ENCODE measurements at places on chromosomes 3 and 15.

- DNase-seq = no peak
Observed at GRCh38 chr3:190809351-190809750, 53.1 kb downstream of the GMNC start.

- DNase-seq = no peak
Observed at GRCh38 chr3:102179326-102180177, 255.3 kb upstream of the ZPLD1 start.

GRCh38 chr3:21331321-21331720 lies 419.7 kb downstream of the ZNF385D start:
- DNase-seq = no peak

- no peak for DNase-seq
Observed at GRCh38 chr3:6862880-6863195, 1.9 kb downstream of the GRM7 start.

GRCh38 chr3:114506591-114507300 lies 212.9 kb downstream of the TIGIT start:
- DNase-seq = no peak

DNA sequence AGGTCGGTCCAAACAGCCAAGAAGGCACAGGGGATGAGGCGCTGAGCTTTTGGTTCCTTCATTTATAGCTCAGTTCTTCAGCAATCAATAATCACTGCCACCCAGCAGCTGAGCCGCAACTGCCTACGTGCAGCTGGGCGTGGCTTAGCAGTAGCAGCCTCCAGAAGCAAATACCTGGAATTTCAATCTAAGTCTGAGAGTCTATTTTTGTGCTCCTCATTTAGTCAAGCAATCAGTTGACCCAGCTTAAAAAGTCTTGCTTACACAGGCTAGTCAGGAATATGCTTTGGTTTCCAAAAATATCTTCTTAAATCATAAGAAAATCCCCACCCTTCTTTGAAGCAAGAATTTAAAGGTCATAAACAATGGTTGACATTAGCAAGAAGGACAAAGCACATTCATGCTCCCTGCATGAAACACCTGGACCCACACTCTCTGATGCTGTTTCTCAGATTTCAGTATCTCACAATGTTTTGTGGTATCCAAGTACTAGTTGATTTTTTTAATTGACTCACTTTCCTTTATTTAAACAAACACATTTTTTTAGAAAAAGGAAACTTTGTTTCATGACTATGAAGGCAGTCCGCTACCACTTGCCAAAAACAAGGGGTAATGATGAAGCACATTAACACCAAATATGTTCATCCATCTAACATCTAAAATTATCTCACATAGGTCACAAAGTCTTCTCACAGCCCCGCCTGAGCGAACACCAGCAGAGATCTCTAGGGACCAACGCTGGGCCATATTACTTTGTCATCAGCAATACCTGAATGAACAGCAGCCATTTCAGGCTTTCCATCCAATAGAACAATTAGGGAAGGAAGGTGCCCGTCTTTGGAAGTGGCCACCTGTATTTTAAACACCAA lies 106.1 kb downstream of the OXNAD1 start:
- DNase-seq = no peak

GRCh38 chr15:48645558-48646330 lies at the start of gene FBN1:
FBN1 (minus strand) TSS chr15:48645709; CDS start chr15:48644769, 940 bp downstream.
- no peak for DNase-seq

GRCh38 chr15:41511899-41512369 lies 1.7 kb downstream of the LTK start:
- DNase-seq = no peak

DNA sequence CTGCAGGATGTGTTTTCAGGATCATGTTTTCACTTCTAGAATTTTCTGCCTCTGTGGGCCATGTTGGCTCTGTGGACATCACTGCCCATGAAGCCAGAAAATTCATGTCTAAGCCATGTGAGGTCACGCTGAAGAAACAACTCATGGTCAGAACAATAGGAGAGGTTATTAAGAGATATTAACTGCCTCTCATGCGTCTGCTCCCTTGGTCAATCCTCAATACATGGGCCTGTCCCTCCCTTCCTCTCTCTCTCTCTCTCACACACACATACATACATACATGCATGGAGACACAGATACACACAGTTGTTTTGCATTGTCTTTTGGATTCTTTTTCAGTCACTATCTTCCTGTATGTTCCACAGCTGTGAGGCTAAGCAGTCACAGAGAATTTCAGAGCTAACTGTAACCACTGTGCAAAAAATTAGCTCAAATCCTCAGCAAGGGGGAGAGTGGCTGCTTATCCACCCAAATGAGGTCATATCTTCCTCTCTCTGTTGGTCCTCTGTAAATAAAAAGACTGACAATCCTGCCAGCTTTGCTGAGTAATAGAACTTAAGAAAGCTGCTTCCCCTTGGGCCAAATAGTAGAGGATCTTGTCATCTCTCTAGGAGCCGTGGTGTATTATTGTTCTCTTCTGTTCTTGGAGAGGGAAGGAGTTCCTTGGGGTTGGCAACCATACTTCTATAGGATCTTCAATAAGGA lies 45.6 kb downstream of the LRTM1 start:
- DNase-seq = no peak

DNA sequence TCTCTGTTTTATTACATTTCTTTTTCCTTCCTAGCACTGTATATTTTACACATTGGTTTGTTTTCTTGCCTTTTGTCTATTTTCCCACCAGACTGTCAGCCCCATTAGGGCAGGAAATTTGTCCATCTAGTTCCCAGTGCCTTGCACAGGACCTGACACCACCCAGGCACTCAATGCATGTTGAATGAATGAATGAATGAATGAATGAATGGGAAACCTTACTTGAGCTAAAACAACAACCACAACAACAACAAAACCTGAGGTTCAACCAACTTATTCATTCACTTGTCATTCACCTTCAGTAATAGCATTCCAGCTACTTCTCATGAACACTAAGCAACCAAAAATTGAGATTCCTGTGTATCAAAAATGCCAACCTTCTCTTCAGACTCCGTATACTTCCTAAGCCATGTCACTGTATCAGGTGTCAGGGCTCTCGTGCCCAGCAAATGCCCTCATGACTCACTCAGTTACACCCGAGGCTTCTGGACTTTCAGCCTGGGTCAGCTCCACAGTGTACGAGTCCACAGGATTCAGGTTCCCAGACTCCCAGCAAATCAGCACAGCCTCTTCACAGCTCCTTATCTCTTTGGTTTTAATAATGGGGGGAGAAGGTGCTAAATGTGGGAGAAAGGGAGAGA lies 37.3 kb downstream of the FSD2 start:
- no peak for DNase-seq

DNA sequence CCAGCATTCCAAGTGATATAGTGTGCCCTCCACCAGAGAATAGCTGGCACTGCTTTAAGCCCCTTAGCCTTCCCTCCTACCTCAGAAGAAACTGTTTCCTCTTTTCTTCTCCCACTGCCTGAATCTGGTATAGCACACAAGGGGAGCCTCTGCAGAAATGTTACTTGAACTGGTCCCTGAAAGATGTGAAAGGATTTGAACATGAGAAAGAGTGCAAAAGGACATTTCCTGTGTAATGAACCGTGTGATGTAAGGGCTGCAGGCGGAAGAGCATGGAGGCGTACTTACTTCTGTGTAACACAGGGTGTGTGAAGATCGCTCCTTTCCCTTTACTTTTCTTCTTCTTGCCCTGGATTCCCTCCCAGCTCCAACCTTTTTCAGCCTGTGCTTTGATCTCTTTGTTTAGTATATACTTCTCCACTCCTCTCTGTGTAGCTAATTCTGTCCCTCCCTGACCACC lies 8.4 kb downstream of the TMOD3 start:
- no peak for DNase-seq

DNA sequence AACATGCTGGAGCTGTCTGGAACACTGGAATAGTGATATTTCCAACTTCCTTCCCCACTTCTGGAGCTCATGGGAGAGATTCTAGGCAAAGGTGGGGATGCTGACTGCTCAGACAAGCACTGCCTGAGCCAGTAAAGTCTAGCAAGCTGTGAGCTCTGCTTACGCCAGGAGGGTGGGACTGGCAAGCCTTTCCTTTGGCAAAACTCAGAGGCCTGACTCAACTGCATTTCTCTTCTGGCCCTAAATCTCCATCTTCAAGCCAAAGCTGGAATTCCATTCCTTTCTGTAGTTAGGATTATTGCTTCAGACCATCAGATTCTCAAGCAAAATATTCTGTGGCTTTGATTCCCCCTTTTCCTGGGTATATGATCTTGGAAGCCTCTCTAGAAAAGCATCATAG lies 20.3 kb upstream of the EPB42 start:
- DNase-seq = no peak

DNA sequence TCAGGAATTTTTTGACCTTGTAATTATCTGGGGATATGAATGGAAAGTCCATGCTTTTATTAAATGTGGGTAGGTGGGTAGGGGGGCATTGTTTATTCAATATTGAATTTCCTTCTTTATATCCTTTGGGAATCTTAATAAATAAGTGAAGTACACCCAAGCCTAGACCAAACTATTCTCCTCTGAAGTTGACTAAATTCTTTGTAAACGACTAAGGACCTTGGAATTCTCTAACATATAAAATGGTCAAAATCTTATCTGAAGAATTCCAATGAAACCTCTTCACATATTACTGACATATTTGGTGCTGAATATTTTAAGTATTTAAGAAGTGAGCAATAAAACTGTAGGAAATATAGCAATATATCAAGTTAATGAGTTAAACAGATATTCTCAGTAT lies 1432.1 kb upstream of the GBE1 start:
- no peak for DNase-seq

GRCh38 chr3:101081446-101081845 lies 88.2 kb upstream of the ABI3BP start:
- no peak for DNase-seq

DNA sequence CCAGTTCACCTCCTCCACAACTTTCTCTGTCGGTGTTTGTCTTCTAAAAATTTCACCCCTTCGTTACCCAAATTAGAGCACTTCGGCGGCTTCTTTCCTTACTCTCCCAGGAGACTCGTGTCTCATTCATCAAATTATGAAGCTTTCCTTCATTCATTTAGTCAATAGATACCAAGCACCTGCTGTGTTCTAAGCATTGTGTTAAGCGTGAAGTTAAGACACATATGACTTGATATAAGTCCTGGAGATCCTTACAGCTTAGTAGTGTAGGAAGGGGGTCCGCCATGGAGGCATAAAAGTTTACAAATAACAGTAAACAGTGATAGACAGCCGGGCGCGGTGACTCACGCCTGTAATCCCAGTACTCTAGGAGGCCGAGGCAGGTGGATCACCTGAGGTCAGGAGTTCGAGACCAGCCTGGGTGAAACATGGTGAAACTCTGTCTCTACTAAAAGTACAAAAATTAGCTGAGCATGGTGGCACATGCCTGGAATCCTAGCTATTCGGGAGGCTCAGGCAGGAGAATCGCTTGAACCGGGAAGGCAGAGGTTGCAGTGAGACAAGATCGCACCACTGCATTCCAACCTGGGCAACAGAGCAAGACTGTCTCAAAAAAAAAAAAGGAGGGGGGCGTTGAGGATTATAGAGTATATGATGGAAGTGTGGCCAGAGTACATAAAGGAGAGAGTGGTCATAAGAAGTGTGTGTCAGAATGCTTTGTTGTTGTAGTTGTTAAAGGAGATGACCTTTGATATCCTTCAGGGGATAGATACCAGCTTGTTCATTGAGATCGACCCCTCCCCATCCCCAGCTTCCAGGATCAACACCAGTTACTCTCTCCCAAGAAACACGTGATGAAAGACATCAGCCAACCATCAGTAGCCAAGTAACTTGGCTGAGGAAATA lies 744 bp upstream of the CCDC32 start:
- no peak for DNase-seq

GRCh38 chr3:5579946-5580345 lies 392.4 kb downstream of the EDEM1 start:
- DNase-seq = no peak

GRCh38 chr3:17035033-17035432 lies 150.3 kb downstream of the PLCL2 start:
- no peak for DNase-seq

- no peak for DNase-seq
Observed at GRCh38 chr15:82093774-82094211, 48.0 kb upstream of the MEX3B start.

- DNase-seq = no peak
Observed at GRCh38 chr3:193910886-193911738, 224.8 kb upstream of the HES1 start.

- no peak for DNase-seq
Observed at GRCh38 chr3:108394563-108394962, 98.2 kb downstream of the HHLA2 start.

DNA sequence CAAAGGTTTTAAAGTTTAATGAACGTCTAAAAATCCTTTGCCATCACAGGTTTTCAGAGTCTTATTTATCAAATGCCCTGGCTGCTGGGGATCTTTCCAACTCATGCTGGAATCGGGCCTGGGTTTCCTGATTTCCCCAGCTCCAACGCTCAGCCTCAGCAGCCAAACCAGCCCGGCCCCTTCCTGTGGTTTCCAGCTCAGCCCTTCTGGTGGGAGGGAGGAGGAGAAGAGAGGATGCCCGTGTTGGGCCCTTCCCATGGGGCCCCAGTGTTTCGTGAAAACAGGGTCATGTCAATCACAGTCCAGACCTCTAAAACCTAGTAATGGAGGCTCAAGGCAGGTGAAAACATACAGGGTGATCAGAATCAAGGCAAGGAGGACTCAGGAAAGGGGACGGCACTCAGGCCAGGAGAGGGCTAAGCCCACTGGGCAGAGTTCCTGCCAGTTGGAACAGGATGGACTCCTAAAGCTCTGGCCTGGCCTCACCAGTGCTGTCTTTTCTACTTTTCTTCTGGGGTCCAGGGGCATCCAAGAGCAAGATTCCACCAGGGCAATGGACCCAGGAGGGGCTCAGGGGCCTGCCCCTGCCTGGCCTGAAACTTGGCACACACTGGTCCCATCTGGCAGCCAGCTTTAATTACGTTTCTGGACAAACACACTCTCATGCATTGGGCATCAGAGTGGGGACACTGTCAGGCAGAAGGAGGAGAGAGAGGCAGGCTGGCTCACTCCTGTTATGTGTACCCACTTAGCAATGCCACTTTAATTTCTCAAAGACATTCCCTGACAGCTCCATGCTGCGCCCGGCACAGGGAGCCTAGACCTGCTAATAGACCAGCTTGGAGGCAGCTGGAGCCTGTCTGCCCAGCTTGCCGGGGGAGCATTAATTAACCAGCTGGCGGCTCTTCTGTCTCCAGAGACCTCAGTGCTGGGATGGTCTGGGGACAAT lies 194.6 kb downstream of the FAM43A start:
- no peak for DNase-seq

DNA sequence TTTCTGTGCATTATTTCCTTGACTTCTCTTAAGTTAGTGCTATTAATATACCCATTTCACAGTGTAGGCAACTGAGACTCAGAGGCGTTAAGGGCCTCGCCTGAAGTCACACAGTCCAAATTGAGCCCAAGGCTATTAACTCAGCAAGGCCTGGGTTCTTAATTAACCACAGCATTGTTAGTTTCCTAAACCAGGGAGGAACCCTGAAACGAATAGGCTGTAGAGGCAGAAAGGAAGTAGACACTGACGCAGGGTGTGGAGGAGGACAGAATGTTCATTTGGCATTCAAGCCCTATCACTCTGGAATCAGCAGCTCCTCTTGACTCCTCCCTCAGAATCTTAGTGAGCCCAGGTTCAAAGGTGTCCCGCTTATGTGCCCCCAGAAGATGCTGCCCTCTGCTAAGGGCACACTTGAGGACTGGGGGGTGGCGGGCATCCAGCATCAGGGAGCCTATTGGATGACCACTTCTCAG lies 13.9 kb downstream of the ARHGEF3 start:
- DNase-seq = no peak
